Left ventricle myocardium inferior (tissue), 1 donor: ENCODE measurements at places on chromosomes 5 and 9. TPM values are rescaled to one million over a fixed set of nuclear protein-coding genes. Genes with fewer than 3 reads are reported as not detected.
A peak's percentile ranks its signal among the peaks of the same experiment; 100 is the strongest.

The ST8SIA4 gene
- total RNA-seq = 3.2 TPM

The PROB1 gene
- total RNA-seq = 46.3 TPM

The TTLL11 gene
- 7.3 TPM for total RNA-seq

The TERT gene
- total RNA-seq = not detected

The CORO2A gene
- total RNA-seq = 0.14 TPM

The SLC34A3 gene
- total RNA-seq = not detected

The LVRN gene
- 0.14 TPM for total RNA-seq

The DDX4 gene
- total RNA-seq = not detected

The MRPS30 gene
- total RNA-seq = 86.3 TPM

The SPINK7 gene
- total RNA-seq = not detected

The ASS1 gene
- total RNA-seq = 71.3 TPM

The TUSC1 gene
- 9.2 TPM for total RNA-seq

The PKD2L2 gene
- 0.16 TPM for total RNA-seq

The LEAP2 gene
- total RNA-seq = 1.9 TPM

The SHC3 gene
- 0.96 TPM for total RNA-seq

The WNK2 gene
- total RNA-seq = 218 TPM

The PSAT1 gene
- 0.77 TPM for total RNA-seq

The TAF1L gene
- not detected for total RNA-seq

The SLC6A18 gene
- total RNA-seq = not detected

The ADGRV1 gene
- not detected for total RNA-seq

The PCDHA7 gene
- total RNA-seq = not detected

The GABRA1 gene
- total RNA-seq = not detected

The EGFLAM gene
- total RNA-seq = 8.9 TPM

DNA sequence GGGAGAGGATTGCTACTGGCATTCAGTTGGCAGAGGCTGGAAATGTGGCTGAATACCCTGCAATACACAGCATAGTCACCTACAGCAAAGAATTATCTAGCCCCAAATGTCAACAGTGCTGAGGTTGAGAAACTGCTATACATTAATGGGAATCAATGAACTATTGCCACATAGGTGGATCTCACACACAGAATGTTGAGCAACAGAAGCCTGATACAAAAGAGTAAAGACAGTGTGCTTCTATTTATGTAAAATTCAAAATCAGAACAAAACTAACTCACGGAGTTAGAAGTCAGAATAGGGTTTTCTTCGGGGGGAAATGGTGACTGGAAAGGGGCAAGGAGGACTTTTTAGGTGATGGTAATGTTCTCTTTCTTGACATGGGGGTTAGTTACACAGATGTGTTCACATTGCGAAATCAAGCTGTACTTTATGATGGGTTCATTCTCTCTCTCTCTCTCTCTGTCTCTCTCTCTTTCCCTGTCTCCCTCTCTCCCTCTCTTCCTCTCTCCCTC lies 45.7 kb upstream of the PANK3 start:
- DNase-seq = no peak

DNA sequence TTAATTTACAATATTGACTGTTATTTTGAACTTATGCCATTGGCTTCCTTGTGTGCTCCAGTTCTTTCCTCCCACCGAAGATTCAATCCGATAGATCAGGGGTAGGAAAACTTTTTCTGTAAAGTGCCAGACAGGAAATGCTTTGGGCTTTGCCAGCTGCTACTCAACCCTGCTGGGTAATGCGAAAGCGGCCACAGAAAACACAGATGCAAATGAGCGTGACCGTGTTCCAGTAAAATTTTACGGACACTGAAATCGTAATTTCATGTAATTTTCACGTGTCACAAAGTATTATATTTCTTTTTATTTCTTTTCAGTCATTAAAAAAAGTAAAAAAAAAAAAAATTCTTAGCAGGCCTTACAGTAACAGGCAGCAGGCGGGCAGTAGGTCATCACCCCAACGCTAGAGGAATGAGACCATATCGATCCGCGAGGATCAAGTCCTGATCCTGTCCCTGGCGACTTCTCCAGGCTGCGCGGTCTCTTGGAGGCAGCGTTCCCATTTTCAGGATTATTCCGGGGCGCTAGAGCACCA lies 599 bp downstream of the NMRK1 start:
- no peak for DNase-seq

GRCh38 chr9:112041536-112042243 lies 133.4 kb downstream of the SUSD1 start:
- no peak for DNase-seq

DNA sequence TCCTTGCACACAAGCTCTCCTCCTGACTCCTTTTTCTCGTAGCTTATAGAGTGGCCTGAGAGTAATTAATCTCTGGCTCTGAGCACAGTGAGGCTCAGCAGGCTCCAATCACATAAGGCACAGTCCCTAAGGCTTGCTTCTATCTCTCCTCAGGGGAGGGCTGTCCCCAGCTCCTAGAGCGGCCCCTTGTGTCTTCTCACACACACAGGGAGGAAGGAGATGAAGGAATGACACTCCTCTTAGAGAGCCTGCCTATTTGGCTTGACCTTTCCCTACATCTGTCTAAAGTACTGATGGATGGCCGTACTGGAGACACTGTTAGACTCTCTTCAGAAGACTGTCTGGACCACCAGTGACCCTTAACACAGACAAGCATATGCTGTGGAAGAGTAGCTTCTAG lies 12.9 kb downstream of the TAS2R1 start:
- DNase-seq = no peak

DNA sequence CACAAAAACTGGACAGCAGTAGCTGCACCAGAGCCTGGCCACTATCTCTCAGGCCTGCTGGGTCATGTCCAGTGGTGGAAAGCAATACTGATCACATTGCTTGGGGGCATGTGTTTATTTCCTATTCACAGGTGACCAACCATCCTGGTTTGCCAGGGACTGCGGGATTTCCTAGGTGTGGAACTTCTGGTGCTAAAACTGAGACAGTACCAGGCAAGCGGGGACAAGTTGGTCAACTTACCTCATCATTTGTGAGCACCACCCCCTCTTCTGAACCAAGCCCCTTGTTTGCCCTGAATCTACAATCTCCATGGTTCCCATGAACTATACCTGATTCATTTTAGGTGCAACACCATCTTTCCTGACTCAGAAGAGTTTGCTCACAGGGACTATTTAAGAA lies 81.3 kb downstream of the TNC start:
- DNase-seq = no peak

GRCh38 chr9:2722715-2723114 lies 5.4 kb downstream of the KCNV2 start:
- DNase-seq = no peak

DNA sequence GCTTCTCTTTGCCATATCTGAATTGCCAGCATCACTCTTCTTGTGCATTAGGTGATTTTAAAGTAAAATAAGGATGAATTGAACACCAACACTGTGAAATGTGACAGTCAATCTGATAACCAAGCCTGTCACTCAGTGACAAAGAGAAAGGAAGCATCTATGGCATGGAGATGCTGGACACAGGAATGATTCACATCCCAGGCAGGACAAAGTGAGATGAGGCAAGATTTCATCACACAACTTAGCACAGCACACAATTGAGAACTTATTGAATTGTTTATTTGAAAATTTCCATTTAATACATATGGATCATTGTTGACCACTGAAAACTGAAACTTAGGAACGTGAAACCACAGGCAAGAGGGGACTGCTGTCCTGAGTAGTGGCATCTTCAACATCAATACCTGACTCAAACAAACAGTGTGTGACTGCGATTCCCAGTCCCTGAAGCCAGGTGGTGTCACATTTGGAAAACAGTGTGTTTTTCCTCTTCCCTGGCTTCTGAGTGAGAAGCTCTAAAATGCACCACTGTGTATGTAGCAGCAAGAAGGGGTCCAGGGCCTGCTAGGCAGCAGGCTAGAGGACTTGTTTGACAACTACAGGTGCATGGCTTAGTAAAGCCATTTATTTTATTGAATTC lies 10.7 kb downstream of the GAPT start:
- no peak for DNase-seq

- no peak for DNase-seq
These were observed 6.2 kb upstream of the PTCH1 start for GRCh38 chr9:95522871-95523370.

DNA sequence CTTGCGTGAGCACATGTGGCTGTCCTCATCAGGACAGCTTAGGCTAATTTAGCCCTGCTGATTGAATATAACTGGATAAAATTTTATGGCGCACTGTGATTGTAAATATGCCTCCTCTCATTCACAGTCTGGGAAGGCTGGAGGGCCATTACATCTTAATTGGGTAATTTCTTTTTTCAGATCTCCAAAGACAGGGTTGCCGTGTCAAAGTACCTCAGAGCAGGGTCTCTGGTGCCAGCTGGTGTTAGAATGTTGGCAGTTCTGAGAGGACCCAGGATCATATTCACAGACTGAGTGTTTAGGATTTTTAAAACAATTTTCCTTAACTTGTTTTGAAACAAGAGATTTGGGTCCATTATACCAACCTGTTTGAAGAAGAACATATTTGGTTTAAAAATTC lies 455.7 kb upstream of the TLE4 start:
- DNase-seq = no peak

DNA sequence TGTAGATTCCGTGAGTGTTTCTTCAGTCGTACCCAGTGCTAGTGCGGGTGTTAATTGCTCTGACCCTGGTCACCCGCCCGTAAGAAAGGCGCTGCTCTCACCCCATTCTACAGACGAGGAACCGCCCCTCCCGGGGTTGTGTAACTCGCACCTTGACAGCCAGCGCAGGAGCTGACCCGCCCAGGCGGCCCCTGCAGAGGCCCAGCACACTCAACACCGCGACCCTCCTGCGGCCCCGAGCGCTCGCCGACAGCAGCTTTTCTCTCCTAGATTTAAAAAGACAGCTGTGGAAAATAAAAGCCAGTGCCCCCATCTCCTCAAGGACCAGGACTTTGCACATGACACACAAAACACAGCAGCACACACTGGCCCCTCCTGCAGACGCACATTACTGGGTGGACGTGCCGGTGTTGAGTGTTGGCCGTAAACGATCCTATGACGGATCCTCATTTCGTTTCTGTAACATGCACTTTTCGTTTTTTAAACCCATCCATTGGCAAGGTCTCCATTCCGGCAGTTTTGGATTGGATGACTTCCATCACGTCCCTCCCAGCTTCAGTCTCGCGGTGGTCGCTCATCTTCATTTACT lies 22.9 kb downstream of the OR2V2 start:
- DNase-seq = no peak

GRCh38 chr5:178434851-178435250 lies 155.3 kb downstream of the COL23A1 start:
- peak; percentile 67 for DNase-seq

GRCh38 chr9:22214497-22215031 lies 205.5 kb upstream of the CDKN2B start:
- no peak for DNase-seq

DNA sequence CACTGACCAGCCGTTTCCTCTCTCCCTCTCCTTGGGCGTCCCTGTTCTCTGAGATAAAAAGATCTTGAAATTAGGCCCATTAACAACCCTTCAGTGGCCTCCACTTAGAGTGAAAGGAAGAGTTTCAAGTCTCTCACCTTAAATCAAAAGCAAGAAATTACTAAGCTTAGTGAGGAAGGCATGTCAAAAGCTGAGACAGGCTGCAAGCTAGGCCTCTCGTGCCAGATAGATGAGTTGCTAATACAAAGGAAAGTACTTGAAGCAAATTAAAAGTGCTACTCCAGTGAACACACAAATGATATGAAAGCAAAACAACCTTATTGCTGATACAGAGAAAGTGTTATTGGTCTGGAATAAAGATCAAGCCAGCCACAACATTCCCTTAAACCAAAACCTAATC lies 331.3 kb upstream of the SEMA6A start:
- DNase-seq = no peak

DNA sequence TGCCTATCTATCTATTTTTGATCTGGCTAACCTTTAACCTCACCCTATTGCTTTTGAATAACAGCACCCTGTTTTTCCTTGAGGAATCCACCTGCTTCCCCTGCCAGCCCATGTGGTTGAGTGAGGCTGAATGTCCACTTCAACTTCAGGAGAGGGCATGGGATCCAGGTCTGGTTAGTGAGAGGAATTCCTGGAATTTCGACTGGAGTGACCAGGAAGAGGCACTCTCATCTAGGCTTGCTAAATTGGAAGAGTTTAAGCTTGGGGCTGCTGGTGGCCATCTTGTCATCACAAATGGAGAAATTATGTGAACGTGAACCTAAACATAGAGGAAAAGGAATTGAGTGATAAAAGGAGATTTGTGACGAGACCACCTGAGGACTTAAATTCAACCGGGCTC lies 322.1 kb downstream of the OSTF1 start:
- DNase-seq = no peak

DNA sequence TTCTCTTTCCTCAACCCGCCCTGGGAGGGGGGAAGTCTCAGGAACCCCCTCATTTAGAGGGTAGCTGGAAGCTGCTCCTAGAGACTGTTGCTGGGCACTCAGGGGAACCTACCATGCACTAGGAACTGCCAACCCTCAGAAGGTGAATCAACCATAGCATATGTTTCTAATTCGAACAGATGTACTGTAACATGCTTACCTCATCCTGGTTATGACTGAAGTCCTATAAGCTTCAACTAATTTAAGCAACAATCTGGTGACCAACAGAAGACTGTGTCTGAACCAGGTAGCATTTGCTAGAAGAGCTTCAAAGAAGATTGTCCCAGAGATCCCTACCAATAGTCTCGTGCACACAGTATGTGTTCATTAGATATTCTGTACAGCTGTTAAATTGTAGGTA lies 5.7 kb upstream of the PRDM6 start:
- DNase-seq = no peak

DNA sequence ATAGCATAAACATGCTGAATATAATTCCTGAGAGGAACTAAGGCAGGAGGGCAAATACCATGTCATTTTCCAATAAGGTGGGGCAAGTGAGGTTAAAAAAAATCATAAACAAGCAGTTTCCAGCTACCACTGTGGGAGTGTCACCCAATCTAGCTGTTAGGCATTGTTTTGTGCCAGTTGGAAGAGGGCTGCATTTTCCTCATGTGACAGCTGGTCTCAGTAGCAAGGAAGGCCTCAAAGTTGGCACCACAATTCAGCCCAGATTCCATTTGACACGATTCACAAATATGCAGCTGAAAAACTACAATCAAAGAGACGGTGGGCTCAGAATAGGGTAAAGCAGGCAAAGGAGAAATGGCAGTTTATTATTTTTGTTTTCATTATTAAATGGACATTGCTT lies 636.1 kb downstream of the KIF4B start:
- DNase-seq = no peak

- no peak for DNase-seq
These were observed 163.9 kb upstream of the RASA1 start for GRCh38 chr5:87103616-87104287.

GRCh38 chr5:83914662-83915418 lies 194.2 kb upstream of the HAPLN1 start:
- DNase-seq = no peak

- peak; percentile 28 for DNase-seq
These were observed 85.2 kb upstream of the TNC start for GRCh38 chr9:115202960-115203751.

GRCh38 chr5:6456766-6457370 lies 8.2 kb downstream of the UBE2QL1 start:
- no peak for DNase-seq
